ENCODE measurements at places on chromosomes 7 and 10.

- no peak for DNase-seq
These were observed 606.2 kb downstream of the PCDH15 start for GRCh38 chr10:54194806-54195205.

- no peak for DNase-seq
These were observed 147.3 kb upstream of the CDCA7L start for GRCh38 chr7:22093001-22093400.

DNA sequence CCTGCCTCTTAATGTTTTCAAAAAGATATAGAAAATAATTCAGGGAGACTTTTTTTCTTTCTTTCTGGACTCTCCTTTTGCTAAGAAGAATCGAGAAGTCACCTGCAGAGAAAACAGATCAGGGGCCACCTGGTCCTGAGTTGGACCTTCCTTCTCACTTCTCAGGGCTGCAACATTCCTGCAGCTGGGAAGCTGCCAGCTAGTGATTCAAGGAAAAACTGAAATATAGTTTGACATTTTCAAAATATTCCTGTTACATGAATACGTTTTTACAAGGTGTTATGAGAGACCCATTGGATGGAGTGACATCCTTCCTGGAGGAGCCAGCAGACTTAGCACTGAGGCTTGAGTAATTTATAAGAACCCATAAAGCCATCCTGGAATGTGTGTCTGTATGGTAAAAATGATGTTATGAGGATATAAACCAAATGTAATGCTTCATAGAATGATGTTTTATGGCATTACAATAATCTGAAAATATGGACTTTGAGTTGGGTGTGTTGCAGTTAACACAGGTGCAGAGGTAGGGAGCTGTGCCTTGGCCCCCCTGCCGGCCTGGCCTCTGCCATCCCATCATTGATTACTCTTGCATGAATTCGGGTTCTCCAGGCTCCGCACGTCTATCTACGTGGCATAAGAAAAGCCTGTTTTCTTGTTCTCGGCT is 149.7 kb downstream of the PAXIP1 start:
- no peak for DNase-seq

DNA sequence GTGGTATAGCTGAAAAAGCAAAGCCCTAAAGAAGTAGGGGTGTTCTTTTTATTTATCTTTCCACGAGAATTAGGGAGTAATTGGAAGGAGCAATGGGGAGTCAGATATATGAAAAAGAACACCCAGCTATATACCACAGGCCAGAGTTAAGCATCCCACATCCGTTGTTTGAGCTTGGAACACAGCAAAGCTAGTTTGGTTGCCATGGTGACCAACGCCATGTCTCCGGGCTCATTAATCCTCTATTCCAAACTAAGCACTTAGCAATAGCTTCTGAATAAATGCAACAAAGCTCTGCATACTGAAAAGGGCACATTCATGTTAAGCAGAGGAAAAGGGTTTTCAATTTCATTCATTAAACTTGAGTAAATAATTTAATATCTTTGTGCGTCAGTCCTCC is 23.5 kb downstream of the ASB4 start:
- DNase-seq: peak; percentile 84

GRCh38 chr7:148058092-148058491 is 532.5 kb upstream of the C7orf33 start:
- peak; percentile 98 for DNase-seq

DNA sequence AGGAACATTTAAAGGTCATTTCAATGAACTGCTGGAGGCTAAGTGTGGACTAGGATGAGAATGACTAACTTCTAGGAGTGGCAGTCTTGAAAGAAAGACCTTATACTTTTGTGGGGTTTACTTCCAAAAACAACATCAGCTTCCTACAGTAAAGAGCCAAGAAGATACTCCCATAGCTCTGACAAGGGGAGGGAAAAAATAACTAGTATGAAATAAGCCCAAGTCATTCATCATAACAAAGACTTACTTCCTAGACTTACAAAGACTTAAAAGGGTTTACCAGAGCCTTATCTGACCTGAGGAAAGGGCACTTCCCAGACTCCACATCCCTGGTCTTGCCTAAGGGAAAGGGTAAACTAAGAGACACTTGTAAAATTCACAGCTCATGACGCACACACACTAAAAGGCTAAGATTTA is 31.7 kb downstream of the ARHGAP12 start:
- DNase-seq: no peak

DNA sequence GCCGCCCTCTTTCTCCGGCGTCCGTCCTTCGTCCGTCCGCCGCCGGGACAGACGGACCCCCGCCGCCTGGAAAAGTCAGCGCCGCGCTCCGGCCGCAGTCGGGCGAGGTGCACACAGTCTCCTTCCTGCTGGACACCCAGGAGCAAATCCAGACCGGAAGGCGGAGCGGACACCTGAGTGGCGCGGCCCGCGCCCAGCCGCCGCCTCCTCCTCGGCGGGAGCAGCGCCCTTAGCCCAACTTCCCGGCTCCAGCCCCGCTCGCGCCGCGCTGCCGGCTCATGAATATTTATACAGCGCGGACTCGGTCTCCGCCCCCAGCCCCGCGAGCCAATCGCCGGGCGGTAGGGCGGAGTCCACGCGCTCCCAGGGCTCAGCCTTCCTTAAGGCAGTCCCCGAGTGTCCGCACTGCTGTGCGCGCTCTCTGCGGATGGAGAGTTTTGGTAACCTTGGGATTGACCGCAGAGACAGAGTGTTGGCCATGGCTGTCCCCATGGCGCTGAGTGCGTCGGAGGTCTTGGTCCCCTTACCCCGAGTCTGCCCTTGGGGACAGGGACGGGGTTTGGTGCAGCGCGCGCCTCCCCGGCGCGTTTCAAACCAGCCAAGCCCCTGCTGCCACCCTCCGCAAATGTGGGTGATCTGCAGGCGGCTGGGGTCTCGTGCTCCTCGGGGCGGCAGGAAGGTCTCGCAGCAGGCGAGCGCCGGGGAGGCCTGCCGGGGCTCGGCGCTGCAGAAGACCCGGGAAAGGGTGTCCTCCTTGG is at the start of gene FZD8:
FZD8 (minus strand) TSS at position 262 of the 758 bp plus-strand sequence. CDS start 867 bp downstream, outside the sequence.
- peak; percentile 79 for DNase-seq

- no peak for DNase-seq
These were observed 182.9 kb downstream of the PIP4K2A start for GRCh38 chr10:22531441-22531840.

DNA sequence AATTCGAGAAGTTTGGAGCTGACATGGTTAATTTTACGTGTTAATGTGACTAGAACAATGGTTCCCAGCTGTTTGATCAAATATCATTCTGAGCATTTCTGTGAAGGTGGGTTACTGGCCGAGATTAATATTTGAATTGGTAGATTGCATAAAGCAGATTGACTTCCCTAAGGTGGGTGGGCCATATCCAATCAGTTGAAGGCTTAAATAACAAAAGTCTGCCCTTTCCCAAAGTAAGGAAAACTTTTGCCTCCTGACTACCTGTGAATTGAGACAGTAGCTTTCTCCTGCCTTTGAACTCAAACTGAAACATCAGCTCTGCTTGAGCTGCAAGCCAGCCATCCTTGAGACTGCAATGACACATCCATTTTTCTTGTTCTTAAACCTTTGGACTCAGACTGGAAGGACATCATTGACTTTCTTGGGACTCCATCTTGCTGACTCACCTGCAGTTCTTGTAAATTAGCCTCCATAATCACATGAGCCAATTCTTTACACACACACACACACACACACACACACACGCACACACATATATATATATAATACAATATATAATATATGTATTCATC is 63.1 kb upstream of the LRRTM3 start:
- DNase-seq: no peak

DNA sequence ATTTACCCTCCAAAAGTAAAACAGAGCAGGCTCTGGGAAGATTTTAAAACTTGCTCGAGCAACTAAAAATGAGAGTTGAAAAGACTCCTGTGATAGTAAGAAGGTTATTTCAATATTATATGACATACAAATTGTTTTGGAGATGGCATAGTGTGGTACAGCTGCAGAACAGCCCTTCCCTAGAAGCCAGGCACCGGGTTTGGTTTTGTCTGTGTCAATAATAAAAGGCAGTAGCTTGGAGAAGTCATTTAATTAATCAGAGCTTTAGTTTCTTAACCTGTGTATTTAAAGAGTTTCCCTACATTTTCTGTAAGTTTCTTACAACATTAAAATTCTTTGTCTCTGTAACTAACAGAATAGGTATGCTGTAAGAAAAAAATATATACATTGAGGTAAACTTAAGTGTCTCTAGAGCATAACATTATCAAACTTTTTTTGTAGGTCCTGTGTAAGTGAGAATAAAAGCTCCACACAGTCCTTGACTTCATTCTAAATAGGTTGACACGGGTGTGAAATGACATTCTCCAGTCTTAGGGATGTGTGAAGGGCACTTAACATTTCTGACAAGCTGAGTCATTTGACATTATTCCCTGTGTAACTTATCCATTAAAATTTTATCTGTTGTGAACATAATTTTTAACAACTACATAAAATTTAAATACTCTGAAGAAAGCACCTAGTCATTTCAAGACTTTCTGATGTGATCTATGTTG is 425.0 kb upstream of the ETV1 start:
- no peak for DNase-seq

DNA sequence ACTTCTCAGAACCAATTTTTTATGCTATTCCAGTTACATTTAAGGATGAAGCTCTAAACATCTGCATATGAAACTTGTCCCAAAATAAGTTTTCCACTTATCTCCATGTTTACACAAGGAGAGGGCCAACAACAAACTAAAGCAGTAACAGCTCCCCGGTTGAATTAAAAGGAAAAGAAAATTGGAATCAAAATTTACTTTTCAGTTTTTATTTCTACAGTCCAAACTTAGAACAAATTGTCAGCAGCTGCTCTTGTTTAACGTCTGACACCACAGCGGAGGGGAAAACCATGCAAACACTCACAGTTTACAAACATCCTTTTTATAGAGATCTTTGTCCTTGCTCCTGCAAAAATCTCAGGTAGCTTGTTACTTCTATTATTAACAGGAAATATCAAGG is 101.3 kb downstream of the COL28A1 start:
- no peak for DNase-seq

- DNase-seq: no peak
These were observed 1.1 kb upstream of the PRLHR start for GRCh38 chr10:118596426-118597124.

DNA sequence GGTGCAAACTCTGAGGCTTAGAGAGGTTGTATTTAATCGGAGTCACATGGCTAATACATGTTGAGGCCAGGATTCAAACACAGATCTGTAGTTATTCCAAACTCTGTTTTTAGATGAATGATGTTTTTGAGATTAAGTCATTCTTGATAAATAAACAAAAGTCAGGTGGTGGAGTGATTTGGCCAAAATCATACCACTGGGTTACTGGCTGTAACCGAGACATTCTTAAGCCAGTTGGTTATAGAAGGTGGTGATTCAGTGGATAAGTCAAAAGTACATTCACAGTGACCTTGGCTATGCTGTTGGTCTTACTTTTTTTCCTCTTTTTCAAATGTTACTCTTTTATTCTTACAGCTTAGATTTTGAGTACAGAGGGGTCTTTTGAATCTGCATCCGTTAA is 361.4 kb downstream of the KIF20B start:
- no peak for DNase-seq

DNA sequence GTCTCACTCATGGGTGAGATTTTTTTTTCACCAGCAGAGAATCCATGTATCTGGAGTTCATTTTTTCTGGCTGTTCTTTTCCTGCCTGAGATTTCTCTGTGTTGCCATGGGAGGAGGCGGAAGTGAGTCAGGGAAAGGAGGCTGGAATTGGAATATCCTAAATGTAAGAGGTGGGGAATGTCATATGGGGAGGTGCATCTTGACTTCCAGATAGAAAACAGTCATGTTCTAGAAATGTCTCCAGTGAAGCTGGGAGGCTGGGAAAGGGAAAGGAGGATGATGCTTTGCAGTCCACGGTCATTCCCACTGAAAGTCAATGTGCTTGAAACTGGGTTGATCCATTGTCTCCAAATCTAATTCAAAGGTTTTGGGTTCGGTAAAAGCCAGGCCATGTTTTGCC is 39.7 kb upstream of the HPS1 start:
- no peak for DNase-seq

DNA sequence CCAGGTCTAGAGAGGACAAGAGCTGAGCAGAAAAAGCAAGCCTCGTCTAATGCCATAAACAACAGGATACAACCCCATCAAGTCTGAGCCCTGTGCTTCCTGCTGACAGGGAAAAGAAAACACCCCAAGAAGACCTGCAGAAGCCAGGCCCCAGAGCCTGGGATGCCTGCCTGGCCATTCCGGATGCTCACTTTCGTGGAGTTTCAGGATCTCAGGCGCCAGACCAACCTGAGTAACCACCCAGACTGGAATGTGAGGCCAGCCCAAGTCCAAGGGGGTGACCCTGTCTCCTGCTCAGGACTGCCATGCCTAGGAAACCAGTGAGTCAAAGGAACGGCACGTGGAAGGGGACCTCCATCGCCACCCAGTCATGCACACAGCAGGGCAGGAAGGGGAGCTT is 74.3 kb downstream of the PLXNA4 start:
- DNase-seq: no peak

DNA sequence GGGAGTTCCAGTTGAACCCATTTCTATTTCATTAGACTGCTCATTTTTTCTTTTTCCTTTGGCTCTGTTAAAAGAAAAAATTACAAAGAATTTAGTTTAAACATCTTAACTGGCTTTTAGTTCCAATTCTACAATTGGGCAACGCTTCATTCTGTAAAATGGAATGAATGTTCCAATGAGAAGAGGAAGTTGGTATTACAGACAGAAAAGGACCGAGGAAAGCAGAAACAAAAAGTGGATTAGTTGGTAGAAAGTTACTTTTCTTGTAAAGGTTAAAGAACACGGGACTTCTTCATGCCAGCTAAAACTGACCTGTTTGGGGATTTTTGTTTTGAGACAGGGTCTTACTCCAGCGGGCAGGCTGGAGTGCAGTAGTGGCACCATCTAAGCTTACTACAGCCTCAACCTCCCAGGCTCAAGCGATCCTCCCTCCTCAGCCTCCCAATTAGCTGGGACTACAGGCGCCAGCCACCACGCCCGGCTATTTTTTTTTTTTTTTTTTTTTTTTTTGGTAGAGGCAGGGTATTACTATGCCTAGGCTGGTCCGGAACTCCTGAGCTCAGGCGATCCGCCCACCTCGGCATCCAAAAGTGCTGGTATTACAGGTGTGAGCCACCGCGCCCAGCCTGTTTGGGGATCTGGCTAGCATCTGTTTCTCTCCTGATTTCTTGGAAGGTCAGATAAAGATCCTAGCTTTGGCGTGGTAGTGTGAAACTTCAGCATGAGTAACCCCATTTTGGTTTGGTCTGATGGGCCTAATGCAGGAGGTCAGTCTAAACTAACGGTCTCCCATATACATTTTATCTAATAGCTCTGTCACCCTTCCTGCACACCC is 1.3 kb upstream of the VDAC2 start:
- DNase-seq: no peak

GRCh38 chr7:157271991-157272324 is 64.8 kb upstream of the DNAJB6 start:
- no peak for DNase-seq

GRCh38 chr7:79909176-79909575 is 225.5 kb upstream of the GNAI1 start:
- no peak for DNase-seq

Data from NCI-H2081 (cell line).